ENCODE measurements at places on chromosomes 5 and 9. TPM values are rescaled to one million over a fixed set of nuclear protein-coding genes. Genes with fewer than 3 reads are reported as not detected.

GRCh38 chr5:161400583-161400982 is 145.9 kb downstream of the GABRB2 start:
- no peak for DNase-seq

DNA sequence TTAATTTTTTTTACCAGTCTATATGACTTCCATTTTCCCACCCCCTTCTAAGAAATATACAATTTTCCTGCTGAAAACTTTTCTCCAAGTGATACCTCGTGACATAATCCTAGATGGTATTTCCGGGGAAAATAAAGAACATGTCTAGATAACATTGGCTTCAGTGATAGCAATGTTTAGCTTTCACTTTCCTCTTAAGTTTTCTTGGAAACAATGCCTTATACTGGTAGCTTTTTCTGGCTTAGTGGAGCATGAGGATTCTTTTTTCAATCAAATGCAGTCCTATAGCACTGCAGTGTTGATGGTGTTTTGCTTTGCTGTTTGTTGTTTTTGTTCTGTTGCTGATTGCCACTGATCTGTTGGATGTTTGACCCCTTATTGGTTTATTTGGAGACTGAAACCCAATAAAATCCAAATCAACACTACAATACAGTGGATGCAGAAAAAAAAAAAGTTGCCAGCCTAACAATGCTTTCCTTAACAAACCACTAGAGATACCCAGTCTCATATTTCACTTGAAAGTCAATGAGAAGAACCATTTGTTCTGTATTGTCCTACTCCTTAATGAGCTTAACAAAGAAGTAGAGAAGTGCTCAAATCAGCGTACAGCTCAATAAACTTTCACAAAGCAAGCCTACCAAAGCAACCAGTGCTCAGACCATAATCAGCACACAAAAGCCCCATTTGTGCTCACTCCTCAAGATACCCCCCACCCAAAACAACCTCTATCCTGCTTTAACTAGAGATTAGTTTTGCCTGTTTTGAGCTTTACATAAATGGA is 74.2 kb upstream of the GRAMD2B start:
- DNase-seq: no peak

DNA sequence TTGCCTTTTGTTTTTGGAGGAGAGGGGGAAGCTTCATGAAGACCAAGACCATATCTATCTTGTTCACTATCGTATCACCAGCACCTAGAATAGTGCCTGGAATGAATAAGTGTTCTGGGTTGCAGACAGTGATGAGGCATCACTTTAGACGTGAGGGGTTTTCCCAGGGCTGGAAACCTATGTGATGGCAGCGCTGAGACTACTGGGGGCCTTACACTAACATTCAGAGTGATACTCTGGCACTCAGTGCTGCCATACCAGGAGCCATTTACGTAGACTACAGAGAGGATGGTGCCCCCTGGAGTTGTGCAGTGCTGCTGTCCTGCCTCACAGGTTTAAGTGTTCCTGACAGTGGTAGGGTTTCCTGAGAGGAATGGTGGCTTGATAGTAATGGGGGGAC is 6.9 kb downstream of the CCL19 start:
- DNase-seq: no peak

GRCh38 chr9:32707326-32707725 is 71.9 kb upstream of the TAF1L start:
- no peak for DNase-seq

DNA sequence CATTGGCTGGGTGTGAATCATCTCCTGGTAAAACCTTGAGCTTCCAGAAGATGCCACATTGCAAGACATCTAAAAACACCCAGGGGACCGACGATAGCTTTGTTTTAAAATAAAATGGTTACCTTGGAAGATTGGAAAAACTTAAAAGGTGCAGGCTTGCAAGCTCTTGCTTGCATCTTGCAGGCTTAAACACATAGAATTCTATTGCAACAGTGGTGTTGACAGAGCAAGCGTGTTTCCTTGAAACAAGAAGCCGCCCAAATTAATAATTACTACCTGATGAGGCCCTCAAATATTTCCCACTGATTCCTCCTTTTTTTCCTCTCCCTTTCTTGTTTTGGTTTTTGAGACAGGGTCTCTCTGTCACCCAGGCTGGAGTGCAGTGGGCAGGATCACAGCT is 137.1 kb upstream of the BASP1 start:
- no peak for DNase-seq

TERT gene
- 1.1 TPM for total RNA-seq

HAVCR1 gene
- total RNA-seq: 0.54 TPM

Measured in hematopoietic multipotent progenitor cell (in vitro differentiated cells).